ENCODE measurements at places on chromosomes 13 and 19.

- no peak for DNase-seq
Measured at GRCh38 chr13:47334173-47334572, 437.3 kb upstream of the HTR2A start.

GRCh38 chr13:42375663-42376062 lies 103.7 kb downstream of the AKAP11 start:
- no peak for DNase-seq

- DNase-seq = no peak
Measured at GRCh38 chr13:89401264-89401675, 1730.1 kb downstream of the SLITRK5 start.

GRCh38 chr13:97273341-97273831 lies 51.3 kb downstream of the MBNL2 start:
- DNase-seq = no peak

GRCh38 chr13:102724923-102725322 lies 30.1 kb upstream of the METTL21C start:
- DNase-seq = no peak

DNA sequence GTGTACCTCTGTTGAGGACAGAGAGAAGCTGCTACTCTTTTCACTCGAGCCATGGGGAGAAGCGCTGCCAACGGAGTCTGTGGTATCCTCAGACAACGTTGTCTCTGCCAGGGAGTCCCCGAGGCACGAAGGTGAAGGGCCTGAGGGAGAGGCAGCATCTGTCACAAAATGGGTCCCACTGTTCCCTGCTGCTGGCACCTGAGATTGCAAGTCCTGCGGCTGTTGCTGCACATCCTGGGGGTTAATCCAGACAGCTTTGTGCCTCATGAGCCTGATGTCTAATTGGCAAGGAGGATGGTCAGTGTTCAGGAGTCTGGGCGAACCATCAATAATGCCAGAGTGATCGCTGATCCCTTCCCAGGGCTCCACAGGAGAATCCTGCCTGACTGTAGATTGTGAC lies 15.0 kb downstream of the RUBCNL start:
- no peak for DNase-seq

- DNase-seq = no peak
Measured at GRCh38 chr19:10205636-10206035, 10.9 kb upstream of the DNMT1 start.

GRCh38 chr19:45901432-45901911 lies 941 bp downstream of the MYPOP start:
- no peak for DNase-seq

DNA sequence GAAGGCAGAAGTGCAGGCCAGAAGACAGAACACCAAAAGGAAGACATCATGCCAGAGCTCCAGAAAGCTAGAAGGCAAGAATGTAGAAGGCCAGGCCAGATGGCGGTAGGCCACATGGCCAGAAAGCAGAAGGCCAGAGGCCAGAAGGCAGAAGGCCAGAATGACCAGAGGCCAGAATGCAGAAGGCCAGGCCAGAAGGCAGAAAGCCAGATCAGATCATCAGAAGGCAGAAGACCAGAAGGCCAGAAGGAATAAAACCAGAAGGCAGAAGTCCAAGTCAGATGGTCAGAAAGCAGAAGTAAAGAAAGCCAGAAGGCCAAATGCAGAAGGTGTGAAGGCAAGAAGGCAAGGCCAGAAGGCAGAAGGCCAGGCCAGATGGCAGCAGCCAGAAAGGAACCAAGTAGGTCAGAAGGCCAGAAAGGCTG lies 185.0 kb downstream of the TUBA3C start:
- no peak for DNase-seq

DNA sequence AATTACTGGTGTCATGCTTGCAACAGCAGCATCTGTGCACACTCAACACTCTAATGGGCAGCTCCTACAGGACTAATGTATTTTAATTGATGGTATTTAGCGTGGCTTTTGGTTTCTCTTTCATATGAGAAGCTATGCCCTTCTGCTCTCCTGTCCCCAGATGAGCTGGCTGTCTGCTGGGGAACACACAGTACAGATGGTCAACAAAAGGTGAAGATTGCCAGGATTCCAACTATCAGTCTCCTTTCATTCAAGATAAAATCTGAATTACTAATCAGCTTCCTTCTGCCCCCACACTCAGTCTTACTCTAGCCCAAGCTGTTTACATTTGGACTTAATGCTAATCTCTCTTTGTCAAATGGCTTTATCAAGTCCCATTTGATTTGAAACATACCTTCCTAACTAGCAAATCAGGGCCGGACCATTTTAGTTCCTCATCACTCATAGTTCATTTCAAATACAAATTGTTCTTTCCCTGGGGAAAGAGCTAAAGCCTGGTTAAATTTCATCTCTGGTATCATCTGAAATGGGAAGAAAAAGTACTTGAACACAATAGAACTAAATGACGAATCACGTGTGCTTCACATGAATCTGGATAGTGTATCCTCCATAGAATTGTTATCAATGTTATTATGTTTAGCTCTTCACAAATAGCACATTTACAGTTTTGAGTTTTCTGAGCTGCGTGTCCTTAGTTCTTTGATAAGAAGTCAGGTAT lies 988.0 kb downstream of the PCDH17 start:
- DNase-seq = no peak

- no peak for DNase-seq
Measured at GRCh38 chr13:97116754-97117153, 105.4 kb upstream of the MBNL2 start.

DNA sequence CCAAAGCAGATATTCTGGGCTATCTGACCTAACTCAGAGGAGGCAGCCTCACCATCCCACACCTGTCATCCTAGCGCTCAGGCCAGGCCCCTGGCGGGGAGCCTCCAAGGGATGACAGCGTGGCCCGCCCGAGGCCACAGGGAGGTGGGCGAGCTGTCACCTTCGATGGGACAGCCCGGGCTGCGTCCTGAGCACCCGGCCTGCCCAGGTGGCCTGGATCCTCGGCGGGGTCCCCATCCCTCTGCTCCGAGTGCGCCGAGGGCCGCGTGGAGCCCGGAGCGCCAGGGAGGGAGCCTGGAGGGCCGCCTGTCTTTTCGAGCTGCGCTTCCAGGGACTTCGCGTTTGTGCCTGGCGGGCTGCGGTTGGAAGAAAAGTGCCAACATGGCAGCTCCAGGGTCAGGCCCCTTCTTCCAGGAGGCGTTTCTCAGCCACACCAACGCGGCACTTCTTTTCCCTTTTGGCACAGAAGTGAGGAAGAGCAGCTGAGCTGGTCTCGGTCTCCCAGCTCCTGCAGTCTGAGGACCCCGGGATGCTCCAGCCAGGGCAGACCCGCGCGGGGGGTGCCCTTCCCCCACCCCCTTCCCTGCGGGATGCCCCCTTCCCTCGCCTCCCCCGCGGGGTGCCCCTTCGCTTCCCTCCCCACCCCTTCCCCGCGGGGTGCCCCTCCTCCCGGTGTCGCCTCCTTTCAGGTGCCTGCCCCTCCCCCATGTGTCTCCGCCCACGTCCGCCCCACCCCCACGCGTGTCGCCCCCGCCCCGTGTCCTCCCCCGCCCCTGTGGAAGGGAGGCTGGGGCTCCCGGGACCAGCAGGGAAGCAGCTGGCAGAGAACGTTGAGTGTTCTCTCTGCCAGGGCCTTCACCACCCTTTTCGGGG lies 42.3 kb downstream of the GJA3 start:
- DNase-seq = peak; percentile 37

DNA sequence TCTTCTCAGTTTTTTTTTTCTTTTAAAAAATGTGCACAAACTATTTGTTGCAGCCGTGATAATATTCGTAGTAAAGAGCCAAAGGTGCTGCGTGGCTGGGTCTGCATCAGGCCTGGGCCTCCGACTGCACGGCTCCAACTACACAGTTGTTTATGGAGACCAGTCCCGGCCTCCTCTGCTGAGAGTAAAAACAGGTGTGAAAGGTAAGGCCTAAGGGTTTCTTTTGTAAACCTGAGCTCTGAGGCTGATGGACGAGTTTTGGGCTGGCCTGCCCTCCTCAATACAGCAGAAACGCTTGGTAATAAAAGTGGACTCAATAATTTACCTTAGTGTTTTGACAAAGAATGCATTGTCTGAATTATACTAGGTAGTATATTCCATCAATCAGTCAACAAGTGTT lies 3.9 kb downstream of the MBNL2 start:
- no peak for DNase-seq

DNA sequence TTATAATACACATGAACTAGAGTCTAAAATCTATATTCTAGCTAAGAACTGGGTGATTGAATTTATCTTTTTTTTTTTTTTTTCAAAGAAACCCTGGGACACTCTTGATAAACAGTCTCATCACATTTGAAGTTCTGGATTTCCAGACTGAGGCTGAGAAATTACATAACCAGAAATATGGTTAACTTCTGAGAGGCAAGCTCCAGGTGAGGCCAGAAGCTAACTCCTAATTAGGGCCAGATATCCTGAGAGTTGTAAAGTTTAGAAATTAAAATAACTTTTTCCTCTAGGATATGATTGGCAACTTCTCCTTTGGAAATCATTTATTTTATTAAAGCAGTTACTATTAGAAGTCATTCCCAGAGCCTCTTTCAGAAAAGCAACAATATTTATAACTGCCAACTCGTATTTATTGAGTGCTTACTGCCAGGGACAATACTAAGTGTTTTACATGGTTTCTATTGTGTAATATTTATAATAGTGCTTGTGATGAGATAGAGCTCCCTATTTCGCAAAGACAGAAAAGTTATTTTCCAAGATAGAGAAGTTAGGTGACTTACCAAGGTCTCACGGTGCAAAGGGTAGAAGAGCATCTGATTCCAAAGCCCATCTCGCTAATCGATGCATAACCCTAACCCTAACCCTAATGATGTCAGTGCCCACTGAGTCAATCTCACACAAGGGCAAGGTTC lies 187.7 kb downstream of the DCT start:
- no peak for DNase-seq

GRCh38 chr19:18172331-18173053 lies 1.1 kb upstream of the IFI30 start:
- no peak for DNase-seq

DNA sequence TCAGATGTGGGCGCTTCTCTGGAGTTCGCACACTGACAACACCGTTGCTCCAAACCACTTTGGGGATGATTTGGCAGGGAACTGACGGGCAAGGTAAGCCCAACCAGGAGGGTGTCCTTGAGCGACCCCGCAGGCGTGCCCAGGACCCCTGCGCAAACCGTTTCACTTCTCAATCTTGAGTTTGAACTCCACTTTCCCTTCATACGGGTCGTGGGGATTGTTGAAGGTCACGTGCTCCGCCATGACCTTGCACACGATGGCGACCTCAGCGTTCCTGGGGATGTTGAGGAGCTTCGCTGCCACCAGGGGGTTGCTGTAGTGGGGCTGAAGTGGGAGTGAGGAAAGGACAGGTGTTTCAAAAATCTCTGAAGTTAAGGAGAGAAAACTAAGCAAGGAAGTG lies 8.8 kb downstream of the ATP4B start:
- no peak for DNase-seq

- no peak for DNase-seq
Measured at GRCh38 chr13:88801361-88801760, 1130.2 kb downstream of the SLITRK5 start.

DNA sequence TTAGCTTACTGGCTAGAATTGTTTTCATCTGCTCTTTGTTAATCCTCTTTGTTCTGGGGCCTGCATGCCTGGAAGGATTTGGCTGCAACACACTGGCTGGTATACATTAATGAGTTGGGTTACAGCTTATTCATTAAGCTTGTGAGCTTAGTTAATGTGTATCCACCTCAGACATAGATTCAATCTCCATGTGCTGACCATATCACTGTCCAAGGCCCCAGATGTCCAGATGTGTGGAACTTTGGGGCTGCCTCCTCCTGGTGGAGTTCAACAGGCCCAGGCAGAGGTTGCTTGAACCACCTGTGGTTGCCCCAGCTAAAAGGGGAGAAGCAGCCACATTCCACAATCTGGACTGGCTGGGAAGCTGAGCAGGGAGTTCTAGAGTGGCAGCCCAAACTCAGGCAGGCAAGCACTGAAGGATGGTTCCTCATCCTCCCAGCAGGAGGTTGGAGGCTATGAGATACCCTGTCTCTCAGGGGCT lies 5.4 kb downstream of the DIAPH3 start:
- DNase-seq = no peak

- peak; percentile 41 for DNase-seq
Measured at GRCh38 chr19:36686365-36687213, 823 bp upstream of the ZNF567 start.

DNA sequence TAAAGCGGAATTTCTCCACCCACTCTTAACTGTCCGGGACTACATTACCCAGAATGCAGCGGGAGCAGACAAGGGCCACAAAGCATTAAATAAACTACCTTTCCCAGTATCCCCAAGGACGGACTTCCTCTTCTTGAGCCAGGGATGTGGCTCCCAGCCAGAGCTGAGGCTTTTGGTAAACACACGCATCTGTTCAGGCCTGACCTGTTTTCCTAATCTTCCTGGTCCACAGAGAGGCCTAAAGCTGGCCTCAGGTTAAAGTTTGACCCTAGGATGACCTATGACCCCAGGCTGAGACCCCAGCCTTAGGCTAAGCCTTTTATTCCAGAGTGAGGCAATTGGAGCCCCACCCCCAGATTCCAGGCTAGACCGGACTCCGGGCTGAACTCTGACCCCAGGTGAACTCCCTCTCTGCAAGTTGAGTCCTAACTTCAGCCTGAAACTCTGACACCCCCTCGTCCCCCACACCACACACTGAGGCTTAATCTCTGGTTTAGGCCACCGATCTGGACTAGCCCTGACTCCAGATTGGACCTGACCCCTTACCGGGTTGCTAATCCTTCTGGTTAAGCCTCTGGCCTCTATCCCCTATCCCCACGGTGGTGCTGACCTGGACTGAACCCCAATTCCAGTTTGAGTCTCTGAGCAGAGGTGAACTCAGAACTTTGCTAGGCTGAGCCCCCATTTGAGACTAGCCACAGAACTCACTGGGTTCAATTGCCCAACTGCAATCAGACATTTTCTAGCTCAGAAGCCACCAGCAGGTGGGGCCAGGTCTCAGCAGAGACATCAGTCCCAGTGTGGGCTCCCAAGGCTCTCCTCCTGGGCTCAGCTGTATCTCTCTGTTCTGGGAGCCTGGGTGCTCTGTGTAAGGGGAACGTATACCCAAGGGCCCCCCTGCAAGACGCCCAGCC lies 750 bp upstream of the GPR108 start:
- DNase-seq = peak; percentile 55

DNA sequence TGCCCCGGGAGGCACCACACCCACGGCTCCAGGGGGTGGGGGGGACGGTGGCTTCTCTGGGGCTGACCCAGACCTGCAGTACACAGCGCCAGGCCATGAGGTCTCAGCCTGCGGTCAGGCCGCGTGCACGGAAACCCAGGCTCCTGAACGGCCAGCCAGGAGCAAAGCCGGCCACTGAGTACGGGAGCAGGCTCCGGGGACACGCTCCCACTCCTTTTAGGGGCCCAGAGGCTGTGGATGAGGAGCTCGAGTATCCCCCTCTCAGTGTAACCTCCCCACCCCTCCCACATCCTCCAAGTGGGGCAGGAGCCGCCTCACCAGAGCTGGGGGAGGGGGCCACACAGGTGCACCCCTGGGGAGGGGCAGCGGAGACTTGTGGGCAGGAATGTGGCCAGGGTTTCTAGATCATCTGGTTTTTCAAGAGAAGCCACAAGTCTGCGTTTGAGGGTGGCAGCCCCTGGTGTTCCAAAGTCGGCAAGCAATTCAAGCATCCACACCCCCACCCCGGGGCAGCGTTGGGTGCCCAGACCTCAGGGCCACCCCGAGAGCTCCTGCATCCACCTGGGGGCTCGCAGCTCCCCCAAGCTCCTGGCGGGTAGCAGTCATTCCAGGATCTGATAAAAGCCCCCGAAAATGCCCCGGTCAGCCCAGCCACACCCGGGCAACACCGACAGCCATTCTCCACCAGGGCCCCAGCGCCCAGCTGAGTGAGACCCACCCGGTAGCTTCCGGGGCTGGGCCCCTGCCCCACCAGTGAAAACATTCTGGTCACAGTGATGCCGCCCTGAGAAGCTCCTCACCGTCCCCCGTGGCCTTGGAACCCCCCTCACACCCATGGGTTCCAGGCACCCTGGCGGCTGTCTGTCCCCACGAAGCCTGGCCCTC lies 6.1 kb downstream of the SBNO2 start:
- no peak for DNase-seq

Measured in anterior cingulate cortex (tissue), 58 donors.